ENCODE measurements at places on chromosomes 2 and 18.

DNA sequence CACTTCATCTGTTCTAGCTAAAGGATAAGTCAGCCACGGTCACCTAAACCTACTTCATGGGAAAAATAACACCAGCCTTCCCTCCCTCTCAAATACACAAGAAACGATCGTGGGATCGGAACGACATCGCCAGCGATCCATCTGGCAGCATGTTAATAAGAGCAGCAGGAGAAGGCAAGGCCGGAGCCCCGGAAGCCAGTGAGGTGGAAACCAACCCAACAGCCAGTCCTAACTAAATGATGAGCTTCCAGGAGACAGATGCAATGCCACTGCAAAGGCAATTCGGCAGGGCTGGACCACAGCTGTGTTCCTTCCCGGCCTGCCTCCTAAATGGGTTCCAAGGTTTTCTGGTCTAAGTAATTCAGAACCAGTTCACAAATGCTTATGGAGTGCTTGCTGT is 117.5 kb downstream of the TMEM163 start:
- DNase-seq, result no peak

DNA sequence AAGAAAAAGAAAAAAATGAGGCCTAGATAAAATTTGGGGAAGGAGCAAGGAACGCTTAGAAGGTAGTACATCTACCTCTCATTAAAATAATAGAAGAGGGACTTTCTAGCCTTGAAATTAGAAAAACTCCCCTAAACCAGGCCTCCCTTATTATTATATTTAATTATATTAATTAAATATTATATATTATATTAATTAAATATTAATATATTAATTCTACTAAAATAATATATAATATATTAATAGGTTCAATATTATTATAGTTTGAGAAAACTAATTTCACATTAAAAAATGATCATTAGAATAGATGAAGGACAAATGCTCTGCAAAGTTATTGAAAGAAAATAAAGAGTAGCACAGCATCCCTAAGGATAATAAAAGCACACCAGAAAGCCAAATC is 449.4 kb downstream of the NBAS start:
- DNase-seq, result no peak

GRCh38 chr2:187698374-187699110 is 144.3 kb upstream of the TFPI start:
- DNase-seq, result no peak

GRCh38 chr2:135963841-135964240 is 21.6 kb downstream of the DARS1 start:
- DNase-seq, result no peak

DNA sequence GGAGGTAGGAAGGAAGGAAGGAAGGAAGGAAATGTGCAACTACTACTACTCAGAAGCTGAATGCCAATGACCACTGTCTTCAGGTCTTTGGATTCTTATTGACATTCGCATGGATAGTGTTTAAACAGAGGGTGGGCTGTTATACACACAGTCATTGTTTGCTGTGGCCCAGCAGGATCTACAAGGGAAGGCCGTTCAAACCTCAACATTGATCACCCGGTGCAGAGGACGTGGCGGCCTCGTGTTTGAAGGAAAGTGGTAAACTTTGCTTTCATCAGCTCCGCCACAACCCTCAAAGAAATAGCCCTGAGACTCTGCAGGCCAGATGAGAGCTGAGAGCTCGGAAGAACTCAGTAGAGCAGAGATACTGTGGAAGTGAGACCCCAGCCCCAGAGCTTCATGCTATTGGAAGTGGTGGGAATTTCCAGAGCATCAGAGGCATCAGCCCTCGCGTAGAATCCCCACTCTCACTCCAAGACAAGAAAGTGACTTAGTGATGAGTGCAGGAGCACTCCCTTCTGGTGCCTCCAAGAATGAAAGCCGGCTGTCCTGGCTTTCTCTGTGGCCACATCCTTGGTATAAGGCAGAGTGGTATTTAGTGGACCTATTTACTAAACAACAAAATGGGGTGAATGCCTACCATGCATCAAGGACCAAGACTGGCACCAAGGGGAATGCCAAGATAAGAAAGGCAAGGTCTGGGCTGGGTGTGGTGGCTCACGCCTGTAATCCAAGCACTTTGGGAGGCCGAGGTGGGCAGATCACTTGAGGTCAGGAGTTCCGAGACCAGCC is 10.1 kb upstream of the ROCK2 start:
- DNase-seq, result no peak

- no peak for DNase-seq
Measured at GRCh38 chr2:15389895-15390294, 171.2 kb downstream of the NBAS start.

- DNase-seq, result no peak
Measured at GRCh38 chr2:176158186-176158591, 1.1 kb downstream of the HOXD3 start.

DNA sequence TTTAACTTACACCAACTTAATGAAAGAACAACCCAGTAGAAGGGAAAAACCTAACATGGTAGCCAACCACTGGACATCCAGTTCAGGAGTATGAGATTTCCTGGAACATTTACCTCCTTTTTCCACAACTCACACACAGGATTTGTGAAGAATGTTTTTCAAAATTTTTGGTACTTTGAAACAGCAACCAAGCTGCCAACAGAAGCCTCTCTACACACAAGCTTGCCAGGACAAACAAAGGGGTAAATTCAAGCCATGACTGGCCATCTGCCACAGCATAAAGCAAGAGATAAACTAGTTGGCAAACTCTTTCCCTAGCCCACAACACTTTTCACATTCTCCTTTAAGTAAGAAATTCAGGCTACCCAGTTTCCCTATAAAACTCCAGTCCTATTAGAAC is 21.4 kb downstream of the MGAT4A start:
- no peak for DNase-seq

GRCh38 chr2:28393114-28393836 is 617 bp downstream of the FOSL2 start:
- peak; percentile 77 for DNase-seq

DNA sequence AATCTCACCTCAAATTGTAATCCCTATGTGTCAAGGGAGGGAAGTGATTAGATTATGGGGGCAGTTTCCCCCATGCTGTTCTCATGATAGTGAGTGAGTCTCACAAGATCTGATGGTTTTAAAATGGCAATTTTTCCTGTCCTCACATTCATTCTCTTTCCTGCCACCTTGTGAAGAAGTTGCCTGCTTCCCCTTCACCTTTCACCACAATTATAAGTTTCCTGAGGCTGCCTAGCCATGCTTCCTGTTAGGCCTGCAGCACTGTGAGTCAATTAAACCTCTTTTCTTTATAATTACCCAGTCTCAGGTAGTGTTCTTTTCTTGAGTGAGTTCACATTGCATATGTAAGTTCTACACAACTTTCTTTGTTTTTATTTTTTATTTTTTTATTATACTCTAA is 271.5 kb downstream of the EXOC6B start:
- no peak for DNase-seq

- DNase-seq, result no peak
Measured at GRCh38 chr2:1833046-1833445, 88.7 kb upstream of the PXDN start.

DNA sequence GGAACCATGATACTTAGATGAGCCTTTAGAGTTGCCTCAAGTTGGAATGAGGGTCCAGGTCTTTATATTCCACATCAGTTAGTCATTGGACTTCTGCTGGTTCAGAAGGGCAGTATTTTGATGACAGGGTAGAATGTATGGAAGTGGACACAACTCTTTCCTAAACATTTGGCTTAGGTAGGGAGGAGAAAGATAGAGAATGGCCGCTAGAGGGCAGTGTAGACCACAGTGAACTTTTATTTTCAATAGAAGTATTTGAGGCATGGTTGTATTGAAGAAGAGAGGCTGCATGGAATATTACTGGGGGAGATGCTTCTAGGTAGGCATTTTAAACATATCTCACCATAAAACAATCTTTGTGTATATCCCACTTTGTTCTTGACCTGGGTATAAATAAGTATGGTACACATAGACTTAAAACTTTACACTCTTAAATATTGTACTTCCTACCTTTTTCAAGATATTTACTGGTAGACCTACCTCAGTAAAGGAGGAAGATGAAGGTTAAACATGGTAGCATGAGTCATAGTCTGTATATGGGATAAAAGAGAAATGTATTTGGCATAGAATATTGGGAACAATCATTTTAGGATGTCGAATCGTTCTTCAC is 497.6 kb upstream of the FAM98A start:
- peak; percentile 76 for DNase-seq

- no peak for DNase-seq
Measured at GRCh38 chr2:112644933-112645309, 818 bp upstream of the SLC20A1 start.

DNA sequence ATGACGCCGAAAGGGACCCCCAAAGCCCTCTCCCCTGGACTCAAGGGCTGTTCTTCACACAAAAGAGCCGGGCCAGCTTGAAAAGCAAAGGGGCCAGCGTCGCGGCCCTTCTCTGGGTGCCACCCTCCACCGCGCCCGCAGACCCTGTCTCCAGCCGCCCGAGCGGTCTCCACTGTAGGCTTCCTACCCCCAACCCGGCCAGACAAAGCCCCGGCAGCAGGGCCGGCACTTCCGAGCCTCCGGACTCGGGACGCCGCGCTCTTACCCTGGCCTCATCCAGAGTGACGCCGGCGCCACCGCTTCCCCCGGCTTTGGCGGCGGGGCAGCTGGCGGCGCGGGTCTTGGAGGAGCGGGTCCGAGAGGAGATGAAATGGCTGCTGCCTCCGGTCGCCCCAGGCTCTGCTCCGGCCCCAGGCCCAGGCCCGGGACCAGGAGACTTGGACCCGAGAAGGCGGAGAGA is 603 bp downstream of the ATAD2B start:
- peak; percentile 57 for DNase-seq

- peak; percentile 46 for DNase-seq
Measured at GRCh38 chr18:7789856-7790552, 222.9 kb downstream of the PTPRM start.

- no peak for DNase-seq
Measured at GRCh38 chr2:233094614-233095013, 34.5 kb downstream of the INPP5D start.

- no peak for DNase-seq
Measured at GRCh38 chr18:71011389-71011788, 722.5 kb downstream of the SOCS6 start.

DNA sequence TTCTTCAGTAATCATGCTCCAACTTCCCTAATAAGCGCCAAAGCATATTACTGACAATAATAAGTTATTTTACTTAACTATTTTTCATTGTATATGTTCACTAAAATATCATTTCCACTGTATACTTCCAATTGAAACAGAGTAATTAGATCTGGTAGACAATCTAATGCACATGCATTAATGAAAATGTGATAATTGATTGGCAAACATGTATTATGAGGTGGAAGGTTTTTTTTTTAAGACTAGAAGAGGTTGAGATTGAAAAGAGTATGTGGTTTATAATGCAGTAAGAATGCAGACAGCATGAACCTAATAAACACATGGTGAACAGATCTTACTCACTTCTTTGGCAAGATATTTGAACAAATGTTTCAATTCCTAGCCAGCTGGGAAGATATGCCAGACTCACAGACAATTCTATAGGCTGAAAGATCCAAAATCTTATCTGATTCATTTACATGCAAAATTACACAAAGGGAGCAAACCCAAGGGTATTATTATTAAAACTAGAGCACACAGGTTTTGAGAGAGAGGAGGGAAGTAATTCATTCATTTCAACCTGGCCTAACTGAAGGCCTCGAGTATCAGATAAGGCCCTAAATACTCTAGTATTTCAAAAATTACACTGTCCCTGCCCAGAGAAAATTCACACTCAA is 2.8 kb downstream of the NCKAP1 start:
- DNase-seq, result no peak

- peak; percentile 86 for DNase-seq
Measured at GRCh38 chr2:46876741-46877384, 38.7 kb downstream of the MCFD2 start.

GRCh38 chr2:53985646-53986045 is 14.9 kb upstream of the PSME4 start:
- no peak for DNase-seq

DNA sequence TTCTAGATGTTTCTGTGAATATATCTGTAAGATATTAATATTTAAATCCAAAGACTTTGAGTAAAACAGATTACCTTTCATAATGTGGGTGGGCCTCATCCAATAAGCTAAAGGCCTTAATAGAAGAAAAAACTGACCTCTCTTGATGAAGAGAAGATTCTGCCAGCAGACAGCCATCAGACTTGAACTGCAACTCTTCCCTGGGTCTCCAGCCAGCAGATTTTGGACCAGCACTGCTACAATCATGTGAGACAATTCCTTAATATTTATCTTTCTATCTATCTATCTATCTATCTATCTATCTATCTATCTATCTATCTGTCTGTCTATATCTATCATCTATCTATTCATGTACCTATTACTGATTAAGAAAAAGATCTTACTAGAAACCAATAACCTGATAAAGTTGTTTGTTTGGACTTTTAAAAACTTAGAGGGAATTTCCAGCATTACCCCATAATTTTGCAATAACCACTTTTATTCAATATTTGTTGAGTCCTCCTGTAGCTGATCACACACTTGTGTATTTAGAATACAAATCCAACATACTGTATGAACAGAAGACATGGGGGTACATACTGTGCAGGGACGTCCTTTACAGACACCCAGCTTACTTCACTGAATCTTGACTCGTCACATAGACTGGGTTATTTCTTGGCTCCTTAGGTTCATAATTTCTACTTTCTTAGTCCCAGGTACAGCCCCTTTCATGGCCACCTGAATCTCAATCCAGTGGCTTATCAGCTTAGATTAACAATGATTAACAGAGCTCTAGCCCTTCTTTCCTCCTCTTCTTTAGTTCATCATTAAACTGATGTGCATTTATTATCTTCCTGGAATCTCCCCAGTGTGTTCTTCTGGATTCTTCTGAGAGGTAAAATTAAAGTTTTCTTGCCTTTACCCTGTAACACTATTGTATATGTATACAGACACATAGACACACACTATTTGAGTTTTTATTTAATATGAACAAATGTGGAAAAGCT is 27.2 kb upstream of the STAT4 start:
- no peak for DNase-seq

GRCh38 chr2:38601463-38602135 is 1.1 kb downstream of the HNRNPLL start:
- peak; percentile 47 for DNase-seq

- no peak for DNase-seq
Measured at GRCh38 chr2:204234879-204235278, 298.3 kb downstream of the ICOS start.

DNA sequence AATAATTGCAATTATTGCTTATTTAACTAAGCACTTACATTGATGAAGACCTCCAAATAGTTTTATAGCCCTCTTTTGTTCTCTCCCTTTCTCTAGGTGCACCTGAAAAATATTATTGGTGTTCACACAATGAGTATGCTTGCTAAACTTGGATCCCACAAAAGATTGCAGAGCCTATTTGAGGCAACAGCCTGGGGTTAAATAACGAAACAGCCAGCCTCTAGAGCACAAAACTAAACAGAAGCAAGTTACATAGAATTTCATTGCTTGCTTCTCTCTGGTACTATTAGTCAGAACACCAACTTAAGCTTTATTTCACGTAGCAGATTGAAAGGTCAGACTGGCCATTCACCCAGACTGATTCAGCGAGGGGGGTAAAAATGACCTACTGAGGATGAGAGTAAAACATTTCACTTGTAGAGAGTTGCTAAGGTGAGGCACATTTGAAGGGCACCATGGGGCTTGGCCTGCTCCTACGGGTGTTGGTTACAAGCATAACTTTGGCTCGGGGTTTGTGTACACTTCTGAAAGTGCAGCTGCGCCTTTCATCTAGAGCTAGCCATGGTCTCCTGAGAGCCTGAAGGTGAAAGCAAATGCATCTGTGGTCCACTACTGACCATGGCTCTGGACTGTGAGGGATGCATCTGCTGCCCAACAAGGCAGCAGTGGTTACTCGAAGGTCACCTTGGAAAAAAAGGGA is 225.1 kb upstream of the LRRTM1 start:
- DNase-seq, result no peak

Data from hematopoietic multipotent progenitor cell treated with erythropoietin and hydrocortisone succinate and interleukin-3 and kit ligand, for 4 days (in vitro differentiated cells).